Aorta (tissue), 5 donors: ENCODE measurements at places on chromosomes 12 and 14. TPM values are rescaled to one million over a fixed set of nuclear protein-coding genes. Genes with fewer than 3 reads are reported as not detected.
A peak's percentile ranks its signal among the peaks of the same experiment; 100 is the strongest.

GRCh38 chr12:69633061-69633460 lies 22.4 kb upstream of the LRRC10 start:
- DNase-seq: no peak

The MMP19 gene
- total RNA-seq: 144 TPM

The FAIM2 gene
- total RNA-seq: 16.4 TPM

DNA sequence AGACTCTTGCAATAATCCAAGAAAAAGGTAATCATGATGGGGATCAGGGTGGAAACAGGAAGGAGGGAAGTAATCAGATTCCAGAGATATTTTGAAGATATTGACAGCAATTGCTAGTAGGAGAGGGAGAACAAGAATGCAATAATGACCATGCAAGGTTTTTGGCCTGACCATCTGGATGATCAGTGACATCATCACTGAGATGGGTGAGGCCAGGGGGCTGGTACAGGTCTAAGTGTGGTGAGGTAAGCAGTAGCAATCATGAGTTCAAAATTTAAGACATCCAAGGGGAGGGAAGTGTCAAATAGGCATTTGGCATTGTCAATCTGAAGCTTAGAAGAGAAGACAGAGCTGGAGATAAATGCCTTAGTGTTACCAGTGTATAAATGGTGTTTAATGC lies 24.8 kb upstream of the CLMN start:
- DNase-seq: no peak

DNA sequence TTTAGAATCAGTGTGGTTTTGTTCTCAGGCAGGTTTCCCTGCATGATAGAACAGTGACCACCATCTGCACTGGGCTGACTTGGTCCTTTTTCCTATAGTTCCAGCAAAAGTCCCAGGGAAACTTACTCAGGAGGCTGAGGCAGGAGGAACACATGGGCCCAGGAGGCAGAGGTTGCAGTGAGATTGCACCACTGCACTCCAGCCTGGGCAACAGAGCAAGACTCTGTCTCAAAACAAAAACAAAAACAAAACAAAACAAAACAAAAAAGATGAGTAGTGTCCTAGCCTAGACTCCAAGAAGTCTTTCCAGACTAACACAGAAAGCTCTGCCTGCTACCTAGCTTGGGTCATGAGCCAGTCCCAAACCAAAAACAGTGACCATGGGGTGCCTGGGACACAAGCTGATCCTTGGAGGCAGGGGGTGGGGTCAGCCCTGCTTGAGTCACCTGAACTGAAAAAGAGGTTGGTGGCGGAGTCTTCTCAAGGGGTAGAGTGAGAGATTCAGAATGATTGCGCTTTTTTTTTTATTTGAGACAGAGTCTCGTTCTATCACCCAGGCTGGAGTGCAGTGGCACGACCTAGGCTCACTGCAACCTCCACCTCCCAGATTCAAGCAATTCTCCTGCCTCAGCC lies 7.4 kb upstream of the SLC11A2 start:
- DNase-seq: no peak

- no peak for DNase-seq
Observed at GRCh38 chr12:26867080-26867479, 34.1 kb upstream of the ITPR2 start.

DNA sequence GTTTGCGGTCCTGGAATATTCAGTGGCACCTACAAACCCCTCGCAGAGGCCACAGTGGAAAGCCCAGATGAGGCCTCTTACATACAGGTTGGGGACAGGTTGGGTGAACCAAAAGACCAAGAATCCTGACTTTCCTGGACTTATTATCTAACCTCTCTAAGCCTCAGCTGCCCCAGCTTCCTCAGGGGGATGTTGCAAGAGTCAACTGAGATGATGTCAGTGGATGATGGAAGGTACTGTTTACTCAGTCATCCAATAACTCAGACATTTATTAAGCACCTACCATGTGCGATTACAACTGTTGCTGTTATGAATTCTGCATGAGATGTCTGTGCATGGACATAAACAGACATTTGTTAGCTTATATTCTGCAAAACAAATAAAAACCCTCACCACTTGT lies 72.8 kb downstream of the RFX4 start:
- DNase-seq: no peak

GRCh38 chr12:56121204-56121870 lies 3.3 kb downstream of the ZC3H10 start:
- DNase-seq: no peak

DNA sequence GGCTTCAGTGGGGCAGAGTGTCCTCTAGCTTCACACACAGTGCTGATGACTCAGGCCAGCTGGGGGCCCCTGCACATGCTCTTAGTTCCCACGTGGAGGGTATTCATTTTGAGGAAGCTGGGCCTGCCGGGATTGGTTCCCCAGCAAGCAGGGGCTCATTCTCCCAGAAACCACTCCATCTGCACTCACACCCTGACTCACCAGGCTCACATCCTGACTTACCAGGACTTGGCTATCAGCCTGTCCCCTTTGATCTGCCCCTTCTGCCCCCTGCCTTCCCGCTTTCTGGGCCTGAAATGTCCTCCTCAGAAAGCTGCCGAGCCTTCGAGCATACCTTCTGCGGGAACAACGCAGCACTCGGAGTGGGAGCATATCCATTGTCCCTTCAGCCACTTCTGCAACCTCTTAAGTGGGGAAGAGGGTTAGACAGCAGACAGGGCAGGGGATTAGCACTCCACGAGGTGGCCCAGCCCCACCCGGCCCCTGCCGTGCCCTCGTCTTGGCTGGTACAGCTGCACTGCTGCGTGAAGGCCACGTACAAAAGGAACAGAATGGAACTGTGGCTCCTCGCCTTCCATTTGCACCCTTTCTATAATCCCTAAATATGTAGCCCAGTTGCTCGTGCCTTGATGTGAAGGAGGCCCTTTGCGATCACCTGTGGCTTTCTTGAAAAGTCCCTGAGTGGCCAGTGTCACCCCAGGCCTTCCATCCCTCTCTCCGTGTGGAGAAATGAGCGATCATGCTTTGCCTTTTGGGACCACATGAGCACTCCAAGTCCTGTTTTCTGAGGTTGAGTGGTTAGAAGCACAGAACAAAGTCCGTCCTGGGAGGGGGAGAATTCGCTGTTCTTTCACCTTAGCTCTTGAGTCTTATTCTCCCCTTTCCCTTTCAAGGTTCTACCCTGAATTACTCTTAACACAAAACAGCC lies 26.1 kb downstream of the TPCN1 start:
- DNase-seq: peak; percentile 65

- DNase-seq: no peak
Observed at GRCh38 chr12:59408431-59408830, 187.4 kb upstream of the SLC16A7 start.

The MSI1 gene
- total RNA-seq: 1.3 TPM

- no peak for DNase-seq
Observed at GRCh38 chr12:114218136-114218535, 187.8 kb downstream of the TBX5 start.

GRCh38 chr12:92551853-92552397 lies 150.9 kb upstream of the PLEKHG7 start:
- DNase-seq: no peak

The DPF3 gene
- total RNA-seq: 0.65 TPM

- DNase-seq: no peak
Observed at GRCh38 chr12:122022393-122023338, 982 bp downstream of the BCL7A start.

GRCh38 chr14:84080944-84081343 lies 1449.0 kb upstream of the FLRT2 start:
- DNase-seq: no peak

- DNase-seq: peak; percentile 94
Observed at GRCh38 chr12:110403146-110403975, at the start of gene ANAPC7. ANAPC7 (minus strand) TSS chr12:110403708; CDS start chr12:110403627, 81 bp downstream.
